ENCODE measurements at places on chromosomes 5 and 9.

DNA sequence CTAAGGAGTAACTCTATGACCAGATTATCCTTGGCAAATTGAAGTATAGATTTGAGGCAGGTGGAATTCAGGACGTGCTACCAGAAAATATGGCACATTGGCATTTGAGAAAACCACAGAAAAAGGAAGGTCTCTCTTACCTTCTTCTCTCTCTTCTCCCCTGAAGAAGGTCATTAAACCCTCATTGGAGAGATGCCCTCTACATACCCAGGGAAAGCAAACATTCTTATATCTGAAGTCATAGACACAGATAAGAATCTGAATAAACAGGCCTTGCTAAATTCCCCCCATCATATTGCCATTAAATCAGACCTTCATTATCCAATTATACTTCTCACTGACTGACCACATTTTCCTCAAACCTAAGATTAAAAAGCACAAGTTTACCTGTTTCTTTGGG lies 17.8 kb downstream of the SPINK1 start:
- DNase-seq = no peak

GRCh38 chr9:13804532-13804931 lies 509.4 kb downstream of the NFIB start:
- no peak for DNase-seq

DNA sequence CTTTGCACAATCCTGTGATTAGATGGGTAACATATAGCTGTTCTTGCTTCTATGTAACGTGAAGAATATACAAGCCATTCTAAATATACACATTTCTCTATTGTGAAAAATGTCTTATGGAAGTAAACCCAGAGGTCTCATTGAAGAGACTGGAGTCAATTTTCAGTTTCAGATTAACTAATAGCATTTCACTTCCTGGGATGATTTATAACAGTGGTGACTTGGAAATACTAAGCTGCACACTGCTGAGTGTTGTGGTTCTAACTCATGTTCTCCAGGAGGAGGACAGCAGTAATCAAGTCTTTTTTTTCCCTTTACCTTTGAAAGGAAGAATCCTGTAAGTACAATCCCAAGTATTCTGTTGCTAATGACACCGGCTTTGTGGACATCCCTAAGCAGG lies 3.3 kb downstream of the CTSL start:
- DNase-seq = no peak

DNA sequence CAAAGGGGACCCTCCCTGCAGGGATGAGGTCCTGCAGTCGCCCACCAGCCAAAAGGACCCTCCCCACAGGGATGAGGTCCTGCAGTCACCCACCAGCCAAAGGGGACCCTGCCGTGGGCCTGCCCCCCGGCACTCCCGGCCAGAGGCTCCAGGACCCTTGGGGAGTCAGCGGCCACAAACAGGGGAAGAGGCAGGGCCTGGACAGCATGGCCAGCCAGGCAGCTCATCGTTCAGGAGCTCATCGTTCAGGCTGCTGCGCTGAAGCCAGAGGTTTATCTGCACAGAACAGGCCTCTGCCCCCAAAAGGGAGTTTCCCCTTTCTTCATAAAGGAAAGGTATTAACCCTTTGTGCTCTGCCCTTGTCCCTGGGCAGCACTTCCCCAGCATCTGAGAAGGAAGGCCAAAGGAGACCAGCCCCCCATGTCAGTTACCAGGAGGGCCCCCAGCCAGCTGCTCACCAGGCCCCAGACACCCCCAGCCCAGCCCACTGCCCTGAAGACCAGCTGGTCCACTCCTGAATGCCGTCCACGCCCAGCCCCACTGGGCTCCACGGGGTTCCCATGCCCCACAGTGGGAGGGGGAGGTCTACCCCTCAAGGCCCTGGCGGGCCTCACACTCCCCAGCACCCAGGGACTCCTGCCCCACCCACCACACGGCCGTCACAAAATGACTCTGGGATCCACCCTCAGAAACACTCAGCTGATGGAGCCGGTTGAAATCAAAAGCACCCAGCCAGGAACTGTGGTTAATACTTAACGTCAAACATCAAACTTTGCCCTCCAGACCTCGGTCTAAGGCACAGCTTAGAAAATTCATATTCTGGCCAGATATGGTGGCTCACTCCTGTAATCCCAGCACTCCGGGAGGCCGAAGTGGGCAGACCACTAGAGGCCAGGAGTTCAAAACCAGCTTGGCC lies 6.3 kb downstream of the SLC12A7 start:
- no peak for DNase-seq

GRCh38 chr5:72328172-72328571 lies 8.0 kb downstream of the PTCD2 start:
- DNase-seq = no peak

DNA sequence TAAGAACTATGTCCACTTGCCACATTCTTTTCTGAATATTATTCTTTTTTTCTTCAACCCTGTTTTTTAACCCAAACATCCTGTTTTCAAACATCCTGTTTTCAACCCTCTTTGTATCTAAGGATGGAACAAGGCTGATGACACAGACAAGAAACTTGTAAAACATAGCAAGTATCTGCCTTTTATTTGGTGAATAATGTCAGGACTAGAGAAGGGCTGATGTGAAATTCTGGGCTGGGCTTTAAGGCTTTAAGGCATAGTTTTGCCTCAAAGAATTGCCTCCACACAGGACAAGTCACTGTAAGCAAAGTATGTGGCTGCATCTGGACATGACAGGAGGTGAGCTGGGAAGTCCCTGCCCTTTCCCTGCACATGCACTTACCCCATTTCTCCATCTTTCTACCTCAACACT lies 42.5 kb upstream of the RIC1 start:
- peak; percentile 59 for DNase-seq

DNA sequence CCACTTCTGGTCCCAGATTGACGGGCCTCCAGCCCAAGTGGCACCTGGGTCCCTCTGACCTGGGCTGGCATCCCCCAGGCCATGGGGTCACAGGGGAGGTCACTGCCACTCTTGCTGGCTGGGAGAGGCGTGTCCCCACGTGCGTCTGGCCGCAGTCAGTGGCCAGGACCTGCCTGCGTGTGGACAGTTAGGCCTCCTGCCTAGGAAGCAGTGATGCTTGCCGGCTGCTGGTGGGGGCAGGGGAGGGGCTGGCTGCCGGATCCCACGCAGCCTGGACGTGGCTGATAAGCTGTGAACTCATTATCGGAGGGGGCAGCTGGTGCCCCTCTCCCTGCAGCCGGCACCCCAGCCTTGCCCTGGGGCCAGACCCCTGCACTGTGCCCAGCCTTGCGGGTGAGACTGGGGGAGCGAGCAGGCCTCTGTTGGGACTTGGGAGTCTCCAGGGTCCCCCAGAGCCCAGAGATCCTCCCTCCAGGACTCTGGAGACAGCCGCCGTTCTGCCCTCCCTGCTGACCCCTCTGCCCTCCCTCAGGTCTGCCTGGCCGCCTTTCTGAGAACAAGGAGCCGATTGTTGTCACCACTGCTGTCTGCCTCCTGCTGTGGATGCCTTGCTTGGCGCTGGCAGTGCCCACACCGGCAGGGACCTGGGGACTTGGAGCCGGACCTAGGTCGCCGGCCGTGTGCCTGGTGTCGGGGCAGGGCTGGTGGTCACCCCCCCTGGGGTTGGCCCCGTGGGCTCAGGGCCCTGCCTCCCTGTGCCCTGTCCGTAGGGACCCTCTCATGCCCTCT lies 12.3 kb downstream of the RXRA start:
- no peak for DNase-seq

DNA sequence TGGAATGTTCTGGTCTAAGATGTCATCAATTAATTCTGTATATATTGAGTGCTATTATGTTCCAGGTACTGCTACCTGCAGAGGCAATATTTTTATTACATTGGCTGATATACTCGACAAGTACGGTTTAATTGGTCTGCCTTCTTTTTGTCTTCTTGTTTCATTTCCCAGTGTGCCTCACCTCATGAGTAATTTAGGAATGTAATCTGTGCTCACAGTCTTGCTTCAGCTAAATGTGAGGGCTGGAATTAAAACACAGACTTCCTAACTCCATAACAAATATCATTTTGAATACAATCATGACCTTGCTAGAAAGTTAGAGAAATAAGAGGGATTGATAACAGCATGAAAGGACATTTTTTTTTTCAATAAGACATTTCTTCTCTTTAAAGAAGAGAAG lies 20.1 kb upstream of the SPINK5 start:
- DNase-seq = no peak

GRCh38 chr9:93193388-93194220 lies 9.7 kb downstream of the WNK2 start:
- no peak for DNase-seq

DNA sequence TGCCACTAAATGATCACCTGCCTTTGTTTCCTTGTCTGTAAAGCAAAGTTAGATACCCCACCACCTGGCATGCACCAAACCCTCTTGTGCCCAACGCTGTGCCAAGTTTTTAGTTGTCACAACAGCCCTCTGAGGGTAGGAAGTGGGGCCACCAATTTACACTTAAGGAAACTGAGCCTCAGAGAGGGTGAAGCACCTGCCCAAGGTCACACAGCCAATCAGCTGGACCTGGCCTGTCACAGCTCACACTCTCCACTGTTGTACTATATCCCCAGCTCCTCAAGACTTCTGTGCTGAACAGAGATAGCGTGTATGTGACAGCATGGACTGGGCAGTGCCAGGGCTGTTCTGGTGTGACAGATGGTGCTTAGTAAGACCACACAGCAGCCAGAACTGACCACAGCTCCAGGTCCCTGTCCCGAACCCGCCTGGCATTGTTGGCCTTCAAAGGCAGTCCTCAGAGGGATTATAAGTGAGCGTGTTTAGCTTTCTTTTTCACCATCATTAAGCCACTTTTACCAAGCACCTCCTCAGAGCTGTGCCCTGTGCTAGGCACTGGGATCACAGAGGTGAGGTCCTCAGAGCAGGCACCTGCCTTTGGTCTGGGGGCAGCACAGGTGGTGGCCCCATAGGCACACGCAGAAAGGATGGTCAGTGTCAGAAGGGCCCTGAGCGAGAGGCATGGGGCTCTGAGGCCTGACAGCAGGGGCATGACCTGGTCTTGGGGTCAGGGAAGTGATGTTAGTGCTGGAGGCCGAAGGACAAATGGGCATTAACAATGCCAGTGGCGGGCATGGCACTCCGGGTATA lies 71.1 kb downstream of the COL27A1 start:
- no peak for DNase-seq

- no peak for DNase-seq
Measured at GRCh38 chr9:96719521-96719920, 58.4 kb downstream of the ZNF510 start.

GRCh38 chr9:131927091-131927490 lies 152.6 kb downstream of the MED27 start:
- no peak for DNase-seq

GRCh38 chr5:127508644-127509373 lies 8.6 kb upstream of the PRRC1 start:
- no peak for DNase-seq

Data from BJ (cell line).